T-helper 22 cell (primary cell): ENCODE measurements at places on chromosomes 7 and 10.
A peak's percentile ranks its signal among the peaks of the same experiment; 100 is the strongest.

DNA sequence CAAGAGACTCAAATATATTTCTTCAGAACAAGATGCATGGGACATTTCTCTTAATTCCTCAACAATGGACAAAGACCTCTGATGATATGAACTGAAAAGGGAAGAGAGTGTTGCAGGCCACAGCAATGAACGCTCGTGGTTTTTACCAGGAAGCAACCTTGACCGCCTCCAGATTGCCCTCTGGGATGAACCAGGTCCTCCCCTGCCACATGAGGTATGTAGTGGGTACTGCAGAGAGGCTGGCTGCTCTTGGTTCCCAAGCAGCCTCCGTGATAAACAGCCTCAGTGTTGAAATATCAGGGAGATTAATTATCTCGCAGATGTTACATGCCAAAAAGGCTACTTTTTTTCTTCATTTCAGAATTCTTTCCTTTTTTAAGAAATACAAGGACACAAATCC is 338.8 kb downstream of the ELMO1 start:
- DNase-seq = no peak

- no peak for DNase-seq
Observed at GRCh38 chr10:127449490-127449889, 99.6 kb upstream of the NPS start.

- DNase-seq = no peak
Observed at GRCh38 chr10:4285121-4285520, 500.1 kb upstream of the KLF6 start.

DNA sequence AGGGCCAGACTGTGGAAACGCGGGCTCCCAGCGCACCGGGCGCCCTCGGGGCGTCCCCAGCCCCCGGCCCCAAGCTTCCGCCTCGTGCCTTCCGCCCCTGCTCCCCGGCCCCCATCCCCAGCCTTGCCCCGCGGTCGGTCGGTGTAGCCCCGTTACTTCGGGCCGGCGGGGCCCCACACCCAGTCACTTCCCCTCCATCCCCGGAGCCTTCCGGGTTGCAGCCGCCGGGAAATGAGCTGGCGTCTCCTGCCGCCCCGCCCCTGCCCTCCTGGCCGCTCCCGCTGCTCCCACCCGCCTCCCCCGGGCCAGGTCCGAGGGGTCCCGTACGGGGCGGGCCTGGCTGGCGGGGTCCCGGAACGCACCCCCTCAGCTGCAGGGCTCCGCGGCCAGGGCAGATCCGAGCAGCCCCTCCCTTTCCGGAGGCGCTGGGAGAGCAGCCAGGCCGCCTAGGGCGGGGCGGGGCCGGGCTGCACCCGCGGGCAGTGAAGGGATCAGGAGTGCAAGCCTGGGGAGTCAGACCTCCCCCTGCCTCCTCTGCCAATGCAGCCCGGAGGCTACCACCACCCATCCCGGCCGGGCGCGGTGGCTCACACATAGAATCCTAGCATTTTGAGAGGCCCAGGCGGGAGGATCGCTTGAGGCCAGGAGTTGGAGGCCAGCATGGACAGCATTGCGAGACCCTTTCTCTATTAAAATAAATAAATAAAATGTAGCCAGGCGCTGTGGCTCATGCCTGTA is 709 bp downstream of the ARPC1B start:
- peak; percentile 59 for DNase-seq

- no peak for DNase-seq
Observed at GRCh38 chr7:86643561-86644281, at the start of gene GRM3. TSS of gene GRM3 (plus strand) at chr7:86643909. CDS start at chr7:86765146, 121,237 bp downstream.
